Amniotic stem cell (primary cell): ENCODE measurements at places on chromosomes 5 and 9.

DNA sequence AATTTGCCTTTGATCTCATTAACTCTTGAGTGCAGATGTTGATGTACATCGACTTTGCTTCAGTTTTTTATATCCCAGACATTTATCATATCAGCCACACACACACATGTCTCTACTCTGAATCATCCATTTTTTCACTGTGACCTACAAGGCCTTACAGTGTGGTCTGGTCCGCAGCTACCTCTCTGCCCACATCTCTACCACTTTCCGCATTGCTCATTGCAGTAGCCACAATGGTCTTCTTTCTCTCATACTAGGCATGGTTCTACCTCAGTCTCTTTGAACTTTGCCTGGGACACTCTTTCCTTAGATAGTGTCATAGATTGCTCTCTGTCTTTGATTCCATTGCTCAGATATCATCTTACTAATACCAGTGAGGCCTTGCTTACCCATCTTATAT, 87.9 kb upstream of the FSD1L start:
- no peak for DNase-seq

DNA sequence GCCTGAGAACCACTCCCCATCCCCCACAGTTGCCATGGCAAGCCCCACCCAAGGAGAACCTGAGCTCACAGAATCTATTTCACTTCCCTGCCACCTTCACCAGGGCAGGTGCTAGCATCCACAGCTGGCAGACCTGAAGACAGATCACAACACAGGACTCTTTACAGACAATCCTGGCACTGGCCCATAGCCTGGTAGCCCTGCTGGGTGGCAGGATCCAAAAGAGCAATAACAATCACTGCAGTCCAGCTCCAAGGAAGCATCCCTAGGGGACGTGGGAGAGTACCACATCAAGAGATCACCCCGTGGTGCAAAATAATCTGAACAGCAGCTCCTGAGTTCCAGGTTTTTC, 463.2 kb upstream of the PIK3R1 start:
- no peak for DNase-seq

DNA sequence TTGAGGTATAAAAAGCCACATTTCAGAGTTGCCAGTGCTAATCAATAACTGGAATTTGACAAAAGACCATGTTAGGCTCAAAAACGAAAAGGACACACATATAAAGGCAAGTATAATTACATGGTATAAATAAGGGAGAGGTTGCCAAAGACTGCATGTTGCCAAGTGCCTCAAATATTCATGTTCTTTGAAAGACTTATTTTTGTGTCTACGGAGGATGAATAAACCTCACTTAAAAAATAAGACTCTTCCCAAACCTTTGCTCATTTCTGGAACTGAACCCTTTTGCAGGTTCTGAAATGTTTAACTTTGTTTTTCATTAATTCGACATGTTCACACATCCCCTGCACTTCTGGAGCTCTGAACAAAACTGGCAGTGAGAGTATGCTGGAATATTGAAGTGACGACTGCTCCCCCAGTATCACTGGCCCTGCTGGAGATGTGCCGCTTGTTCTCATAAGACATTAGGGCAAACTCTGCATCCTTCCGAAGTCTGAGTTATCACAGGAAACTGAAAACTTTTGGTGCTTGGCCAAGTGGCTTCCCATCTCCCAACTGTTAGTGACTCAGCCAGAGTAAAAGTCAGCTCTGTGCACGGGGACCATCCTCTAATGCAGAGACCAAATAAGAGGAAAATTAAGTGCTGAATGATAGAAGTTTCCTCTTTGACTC, 336.8 kb downstream of the GLIS3 start:
- DNase-seq: peak; percentile 28

DNA sequence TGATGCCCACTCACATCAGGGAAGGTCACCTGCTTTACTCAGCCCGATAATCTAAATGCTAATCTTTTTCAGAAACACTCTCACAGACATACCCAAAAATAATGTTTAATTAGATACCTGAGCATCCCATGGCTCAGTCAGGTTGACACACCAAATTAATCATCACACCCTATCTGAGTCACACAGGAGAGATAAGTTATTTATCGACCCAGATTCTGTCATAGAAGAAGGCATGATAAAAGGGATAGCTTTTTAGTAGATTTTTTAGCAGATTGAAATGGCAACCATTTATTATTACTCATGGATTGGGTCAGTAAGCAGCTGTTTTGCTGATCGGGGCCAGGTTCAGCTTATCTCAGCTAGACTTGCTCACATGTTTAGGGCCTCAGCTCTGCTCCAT, 97.8 kb upstream of the TYRP1 start:
- no peak for DNase-seq

GRCh38 chr9:27131731-27132130, 22.7 kb downstream of the TEK start:
- DNase-seq: no peak

DNA sequence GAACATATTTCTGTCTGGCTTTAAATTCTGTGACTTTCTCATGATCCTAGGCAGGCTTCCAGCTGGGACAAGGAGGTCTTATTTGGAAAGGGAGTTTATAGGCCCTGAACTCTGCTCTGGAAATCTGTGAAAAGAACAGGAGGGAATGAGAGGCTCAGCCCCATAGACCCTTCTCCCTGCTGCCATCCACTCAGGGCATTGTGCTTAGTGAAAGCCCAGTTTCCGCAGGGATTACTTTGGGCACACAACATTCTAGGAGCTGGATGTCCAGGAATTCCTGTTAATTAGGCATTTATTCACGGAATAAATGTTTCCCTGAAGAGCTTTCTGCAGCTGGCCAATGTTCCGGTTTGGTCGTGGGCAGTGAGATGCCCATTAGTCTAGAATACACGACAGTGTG, 32.7 kb upstream of the COL15A1 start:
- DNase-seq: no peak

DNA sequence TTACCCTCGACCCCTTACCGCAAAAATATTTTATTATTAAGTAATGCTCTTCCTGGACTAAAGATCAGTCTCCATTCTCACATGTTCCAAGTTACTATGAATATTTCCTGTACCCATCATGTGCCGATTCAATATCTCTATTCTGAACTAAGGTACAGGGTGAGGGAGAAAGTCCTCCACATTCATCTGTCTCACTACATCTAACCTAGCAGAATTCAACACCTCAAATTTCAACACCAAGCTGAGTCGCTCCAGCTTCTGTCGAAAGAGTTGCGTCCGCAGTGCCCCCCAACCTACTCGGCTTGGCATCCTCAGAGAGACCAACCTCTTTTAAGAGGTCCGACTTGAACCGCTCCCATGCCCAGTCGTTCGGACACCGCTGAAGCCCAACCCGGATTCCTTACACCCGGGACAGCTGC, 1.0 kb downstream of the CERT1 start:
- DNase-seq: no peak

- DNase-seq: peak; percentile 51
These were observed 10.0 kb upstream of the C5 start for GRCh38 chr9:121059998-121060636.

GRCh38 chr9:73871636-73872035, 625.5 kb upstream of the RORB start:
- DNase-seq: no peak

GRCh38 chr9:94882966-94883641, 156.6 kb downstream of the AOPEP start:
- no peak for DNase-seq

DNA sequence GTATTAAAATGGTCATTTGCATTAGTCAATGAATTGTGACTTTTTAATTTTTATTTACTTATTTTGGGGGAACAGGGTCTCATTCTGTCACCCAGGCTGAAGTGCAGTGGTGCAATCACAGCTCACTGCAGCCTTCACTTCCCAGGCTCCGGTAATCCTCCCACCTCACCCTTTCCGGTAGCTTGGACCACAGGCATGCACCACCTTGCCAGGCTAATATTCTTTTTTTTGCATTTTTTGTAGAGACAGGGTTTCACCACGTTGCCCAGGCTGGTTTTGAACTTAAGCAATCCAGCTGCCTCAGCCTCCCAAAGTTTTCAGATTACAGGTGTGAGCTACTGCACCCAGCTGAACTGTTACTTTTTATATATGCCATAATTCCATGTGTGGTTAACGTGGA, 143.4 kb downstream of the FBXL17 start:
- no peak for DNase-seq

DNA sequence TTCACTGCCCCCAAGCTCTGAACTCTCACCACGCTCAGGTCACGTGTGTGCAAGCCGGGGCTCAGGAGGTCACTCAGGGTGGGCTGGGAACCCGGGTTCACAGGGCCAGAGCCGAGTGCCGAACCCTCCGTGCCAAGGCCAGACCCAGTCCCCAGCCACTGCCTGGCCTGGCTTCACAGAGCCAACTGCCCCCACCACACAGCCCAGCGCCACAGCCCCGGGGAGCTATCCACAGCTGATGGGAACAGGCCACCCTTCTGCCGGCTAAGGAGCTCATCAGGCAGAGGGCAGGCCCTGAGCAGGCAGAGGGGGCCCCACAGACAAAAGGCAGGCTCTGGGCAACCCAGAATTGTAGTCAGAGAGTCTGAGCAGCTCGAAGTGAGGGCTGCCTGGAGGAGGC, 117.0 kb downstream of the VAV2 start:
- DNase-seq: no peak

- DNase-seq: no peak
These were observed 91.1 kb downstream of the BARX1 start for GRCh38 chr9:93864032-93864431.

DNA sequence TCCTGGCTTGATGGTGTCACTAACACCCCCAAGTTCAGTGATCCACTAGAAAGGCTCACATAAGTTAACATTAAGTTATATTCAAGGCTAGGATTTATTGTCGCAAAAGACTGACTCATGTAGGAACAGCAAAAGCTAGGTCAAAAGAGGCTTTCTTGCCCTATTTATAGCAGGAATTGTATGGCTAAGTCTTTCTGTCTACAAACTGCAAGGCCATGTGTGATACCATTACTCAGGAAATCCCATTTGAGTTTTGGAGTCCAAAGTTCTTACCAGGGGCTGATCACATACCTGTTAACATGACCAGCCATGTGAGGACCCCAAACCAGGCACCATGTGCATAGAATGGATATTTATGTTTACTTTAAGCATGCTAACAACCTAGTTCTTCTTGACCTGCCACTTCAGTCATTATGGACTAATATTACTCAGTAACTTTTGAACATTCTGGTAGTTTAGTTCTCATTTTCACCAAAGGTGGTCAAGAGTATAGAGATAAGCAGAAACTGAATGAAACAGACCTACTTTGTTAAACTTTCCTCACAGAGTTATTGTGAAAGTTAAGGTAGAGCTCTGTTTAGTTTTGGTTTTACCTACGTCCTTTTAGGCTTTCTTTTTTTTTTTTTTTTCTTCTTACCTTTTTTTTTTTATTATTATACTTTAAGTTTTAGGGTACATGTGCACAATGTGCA, 281.1 kb downstream of the FER start:
- DNase-seq: no peak

GRCh38 chr5:131245948-131246347, 17.9 kb upstream of the CDC42SE2 start:
- DNase-seq: no peak

DNA sequence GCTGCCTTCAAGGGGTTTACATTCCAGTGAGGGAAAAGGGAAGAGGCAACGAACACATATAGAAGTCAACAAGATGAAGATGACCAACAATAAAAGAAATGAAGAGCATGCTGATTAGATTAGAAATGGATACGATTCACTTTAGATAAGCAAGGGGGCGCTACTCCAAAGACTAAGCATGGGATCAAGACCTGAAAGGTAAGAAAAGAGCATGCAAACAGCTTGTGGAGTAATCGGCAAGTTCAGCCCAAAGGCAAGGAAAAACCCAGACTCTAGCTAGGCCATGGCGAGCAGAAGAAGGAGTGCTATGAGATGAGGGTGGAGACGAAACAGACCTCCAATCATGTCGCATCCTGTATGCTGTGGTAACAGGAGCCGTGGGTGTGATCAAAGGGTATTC, 124.4 kb downstream of the FANCC start:
- no peak for DNase-seq

- DNase-seq: no peak
These were observed 2.3 kb upstream of the TNIP1 start for GRCh38 chr5:151083081-151083676.

GRCh38 chr5:33340195-33340594, 100.6 kb upstream of the TARS1 start:
- no peak for DNase-seq

DNA sequence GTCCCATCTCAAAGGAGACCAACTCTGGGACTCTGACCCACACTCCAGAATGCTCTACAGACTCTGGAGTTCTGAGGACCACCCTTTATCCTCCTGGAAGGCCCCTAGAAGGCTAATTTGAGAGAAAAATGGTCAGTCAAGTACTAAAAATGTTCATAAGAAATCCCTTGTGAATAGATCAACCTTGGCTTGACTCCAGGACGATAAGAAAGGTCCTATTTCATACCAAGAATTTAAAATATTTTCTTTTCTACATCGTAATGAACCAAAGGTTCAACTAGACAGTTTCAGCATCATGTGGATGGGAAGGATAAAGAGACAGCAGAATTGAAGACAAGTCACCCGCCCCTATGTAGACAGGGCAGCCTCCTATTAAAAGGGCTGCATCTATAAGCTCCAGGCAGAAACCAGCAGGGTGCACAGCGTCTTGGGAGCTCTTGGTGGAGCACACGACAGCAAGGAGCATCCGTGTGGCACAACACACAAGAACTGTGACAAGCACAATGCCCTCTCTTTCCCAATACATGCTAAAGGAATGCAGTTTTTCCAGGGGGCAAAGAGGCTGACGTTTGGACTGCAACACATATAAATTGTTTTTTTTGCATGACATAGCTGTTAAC, 38.3 kb downstream of the RASEF start:
- no peak for DNase-seq

- DNase-seq: no peak
These were observed 179.7 kb downstream of the C9orf152 start for GRCh38 chr9:110028271-110028670.

- DNase-seq: peak; percentile 73
These were observed at the start of gene RECK for GRCh38 chr9:36036780-36037548. Gene RECK, plus strand, starts transcription at chr9:36036913. Its CDS starts 86 bp downstream, at chr9:36036999.

GRCh38 chr5:72347801-72348308, 27.7 kb downstream of the PTCD2 start:
- peak; percentile 87 for DNase-seq

GRCh38 chr5:58804291-58804690, 221.4 kb downstream of the RAB3C start:
- no peak for DNase-seq

- DNase-seq: no peak
These were observed 8.0 kb downstream of the KIAA1191 start for GRCh38 chr5:176353533-176353932.

- no peak for DNase-seq
These were observed 192.0 kb downstream of the TTC39B start for GRCh38 chr9:15115041-15115440.

DNA sequence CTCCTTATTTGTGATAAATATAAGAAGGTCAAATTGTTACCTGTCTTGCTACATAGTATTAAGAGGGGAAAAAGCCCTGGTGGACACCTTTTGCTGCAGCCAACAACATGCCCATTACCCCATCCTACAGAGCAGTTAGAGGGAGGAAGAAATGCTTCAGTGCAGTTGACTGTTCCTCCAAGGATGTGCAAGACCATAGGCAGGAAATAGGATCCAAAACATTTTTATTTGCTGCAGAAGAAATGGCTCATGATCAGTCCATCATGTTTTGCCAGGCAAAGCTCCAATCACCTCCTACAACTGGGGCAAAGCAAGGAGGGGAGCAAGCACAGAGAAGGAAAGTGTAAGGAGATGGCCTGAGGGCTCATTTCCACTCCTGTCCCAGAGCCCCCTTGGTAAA, 399.1 kb upstream of the PIK3R1 start:
- DNase-seq: no peak
